ENCODE measurements at places on chromosomes 1 and 21. TPM values are rescaled to one million over a fixed set of nuclear protein-coding genes. Genes with fewer than 3 reads are reported as not detected.
A peak's percentile ranks its signal among the peaks of the same experiment; 100 is the strongest.

Gene RGS8
- total RNA-seq, result 2.5 TPM

Gene PDE4B
- total RNA-seq, result 25.6 TPM

Gene NUP210L
- total RNA-seq, result not detected

Gene OR2T11
- total RNA-seq, result not detected

Gene PTPRU
- total RNA-seq, result 105 TPM

Gene CDA
- total RNA-seq, result 1.7 TPM

Gene HSD11B1
- total RNA-seq, result not detected

Gene PRELP
- total RNA-seq, result 0.03 TPM

Gene MACO1
- total RNA-seq, result 8.9 TPM

Gene UBE2J2
- 70.2 TPM for total RNA-seq

Gene GBP6
- total RNA-seq, result not detected

Gene LENEP
- 1.5 TPM for total RNA-seq

Gene LCE1A
- not detected for total RNA-seq

DNA sequence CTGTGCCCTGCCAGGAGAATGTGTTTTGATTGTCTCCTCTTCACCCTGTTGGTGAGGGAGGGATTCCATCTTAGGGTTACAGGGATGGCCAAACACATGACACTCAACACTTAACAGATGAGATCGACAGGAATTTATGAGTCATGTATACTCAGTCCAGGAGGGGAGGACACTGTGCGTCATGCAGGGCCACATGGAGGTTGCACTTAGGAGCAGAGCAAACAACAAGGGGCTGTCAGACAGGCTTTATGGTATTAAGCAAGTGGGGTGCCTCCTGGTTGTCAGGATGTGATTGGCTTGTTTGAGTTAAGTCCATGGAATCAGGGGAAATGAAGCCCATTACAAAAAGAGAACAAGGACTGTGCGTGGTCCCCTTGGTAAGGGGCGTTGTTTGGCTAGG lies 26.9 kb downstream of the EDARADD start:
- DNase-seq, result no peak
- peaks cover 11% of the 10 kb centered on the region for H3K4me1 ChIP-seq
- H3K36me3 ChIP-seq, result no peaks in the 10 kb centered on the region
- H3K4me3 ChIP-seq, result no peak overlapping the region
- no peaks in the 10 kb centered on the region for H3K27me3 ChIP-seq

GRCh38 chr21:17386498-17386897 lies 126.3 kb upstream of the CXADR start:
- H3K27ac ChIP-seq, result no peak overlapping the region
- DNase-seq, result peak; percentile 39
- peaks cover 10% of the 10 kb centered on the region for H3K4me1 ChIP-seq
- H3K4me3 ChIP-seq, result 0 out of 2 replicates have a peak overlapping the region, but pooled peaks have one; percentile 11
- no peaks in the 10 kb centered on the region for H3K36me3 ChIP-seq

GRCh38 chr1:170511038-170511437 lies 20.9 kb upstream of the GORAB start:
- no peak overlapping the region for H3K27ac ChIP-seq
- no peaks in the 10 kb centered on the region for H3K27me3 ChIP-seq
- no peaks in the 10 kb centered on the region for H3K4me1 ChIP-seq
- H3K4me3 ChIP-seq, result no peak overlapping the region
- no peak for DNase-seq

- no peaks in the 10 kb centered on the region for H3K36me3 ChIP-seq
- DNase-seq, result no peak
- no peaks in the 10 kb centered on the region for H3K27me3 ChIP-seq
- no peak overlapping the region for H3K4me3 ChIP-seq
- H3K27ac ChIP-seq, result no peak overlapping the region
Measured at GRCh38 chr1:201371792-201372191, 5.7 kb downstream of the TNNT2 start.

DNA sequence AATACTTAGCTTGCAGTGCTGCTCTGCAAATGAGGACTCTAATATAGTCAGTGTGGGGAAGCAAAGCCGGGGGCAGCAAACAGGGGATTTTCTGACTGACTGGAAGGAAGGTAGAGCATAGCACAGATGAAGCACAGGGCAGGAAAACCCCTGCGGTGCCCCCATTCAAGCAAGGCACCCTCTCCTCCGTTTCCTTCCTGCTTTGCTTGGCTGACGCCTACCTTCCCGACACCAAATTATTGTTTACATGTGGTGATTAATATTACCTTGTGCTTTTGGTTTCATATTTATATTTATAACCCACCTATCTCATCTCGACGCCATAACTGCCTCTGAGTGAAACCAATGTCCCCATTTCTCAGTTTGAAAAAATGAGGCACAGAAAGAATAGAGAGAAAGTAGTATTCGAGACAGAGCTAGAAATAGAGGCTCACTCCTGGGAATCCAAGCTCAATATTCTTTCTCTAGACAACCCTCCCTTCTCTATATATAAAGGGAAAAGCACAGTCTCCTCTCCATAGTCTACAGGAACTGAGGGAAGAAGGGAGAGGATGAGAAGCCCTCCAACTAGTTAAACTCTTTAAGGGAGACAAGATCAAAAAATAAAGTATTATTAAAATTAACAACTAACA lies 41.3 kb downstream of the PIK3C2B start:
- H3K4me1 ChIP-seq, result peaks cover 37% of the 10 kb centered on the region
- peak; percentile 51 for DNase-seq
- no peaks in the 10 kb centered on the region for H3K27me3 ChIP-seq

- no peak for DNase-seq
- H3K36me3 ChIP-seq, result peaks cover 30% of the 10 kb centered on the region
- H3K4me3 ChIP-seq, result peak overlapping the region; percentile 89
- H3K4me1 ChIP-seq, result peaks cover 24% of the 10 kb centered on the region
- peak overlapping the region; percentile 0 for H3K27ac ChIP-seq
- H3K27me3 ChIP-seq, result peaks cover under 1% of the 10 kb centered on the region
Measured at GRCh38 chr1:6200188-6200809, 904 bp upstream of the RPL22 start.

- no peaks in the 10 kb centered on the region for H3K36me3 ChIP-seq
- no peak for DNase-seq
- no peak overlapping the region for H3K4me3 ChIP-seq
- H3K27ac ChIP-seq, result no peak overlapping the region
- H3K27me3 ChIP-seq, result no peaks in the 10 kb centered on the region
Measured at GRCh38 chr1:99646868-99647267, 955 bp downstream of the PALMD start.

GRCh38 chr1:2826736-2827292 lies 25.3 kb upstream of the TTC34 start:
- no peak overlapping the region for H3K27ac ChIP-seq
- H3K4me3 ChIP-seq, result no peak overlapping the region
- H3K4me1 ChIP-seq, result no peaks in the 10 kb centered on the region
- no peak for DNase-seq
- no peaks in the 10 kb centered on the region for H3K36me3 ChIP-seq

DNA sequence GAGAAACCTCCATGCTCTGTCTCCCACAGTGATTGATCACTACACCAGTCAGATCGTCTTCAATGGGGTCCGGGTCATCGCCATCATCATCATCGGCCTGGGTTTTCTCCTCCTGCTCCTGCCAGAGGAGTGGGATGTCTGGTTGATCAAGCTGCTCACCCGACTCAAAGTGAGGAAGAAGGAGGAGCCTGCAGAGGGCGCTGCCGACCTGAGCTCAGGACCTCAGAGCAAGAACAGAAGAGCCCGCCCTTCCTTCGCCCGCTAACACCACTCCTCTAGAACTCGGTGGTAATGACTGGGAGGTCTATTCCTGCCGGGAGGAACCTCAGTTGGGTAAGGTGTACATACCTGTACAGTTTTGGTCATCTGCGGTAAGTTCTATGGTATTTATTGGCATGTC lies 50.3 kb upstream of the COA6 start:
- H3K4me1 ChIP-seq, result no peaks in the 10 kb centered on the region
- peaks cover 4% of the 10 kb centered on the region for H3K27me3 ChIP-seq
- no peak overlapping the region for H3K27ac ChIP-seq
- H3K4me3 ChIP-seq, result no peak overlapping the region

GRCh38 chr1:231338270-231339128 lies at the start of gene SPRTN:
Gene SPRTN (plus strand): TSS chr1:231338293. CDS start chr1:231338384, 91 bp downstream.
- H3K4me3 ChIP-seq, result peak within 1 kb of the TSS; percentile 90
- H3K4me1 ChIP-seq, result peaks cover 35% of the 10 kb centered on the region
- no peaks in the 10 kb centered on the region for H3K27me3 ChIP-seq

DNA sequence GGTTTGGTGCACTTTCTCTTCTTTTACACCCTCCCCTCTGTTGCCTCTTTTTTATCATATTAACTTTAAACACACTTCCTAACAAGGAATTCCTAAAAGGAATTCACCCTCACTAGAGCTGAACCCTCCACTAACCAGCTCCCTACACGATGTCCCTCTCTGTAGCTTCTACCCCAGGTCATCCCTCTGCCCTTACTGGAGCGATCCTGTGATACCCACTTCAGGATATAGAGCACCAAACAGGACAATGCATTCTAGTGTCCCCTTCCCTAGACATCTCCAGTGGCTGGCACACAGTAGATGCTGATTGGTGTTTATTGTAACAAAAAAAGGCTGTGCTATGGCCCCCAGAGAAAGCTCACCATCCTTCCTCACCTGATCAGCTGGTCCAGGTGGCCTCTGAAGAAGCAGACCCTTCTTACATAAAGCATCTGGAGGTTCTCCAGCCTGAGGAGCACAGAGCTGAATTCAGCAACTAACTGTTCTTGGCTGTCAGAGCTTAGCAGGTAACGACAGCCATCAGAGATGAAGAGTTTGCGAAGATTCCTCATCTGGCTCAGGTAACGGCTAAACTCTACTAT lies 1.4 kb downstream of the PRAMEF18 start:
- no peak overlapping the region for H3K27ac ChIP-seq
- H3K36me3 ChIP-seq, result 0 out of 2 replicates have a peak, but pooled peaks cover 3% of the 10 kb centered on the region
- no peaks in the 10 kb centered on the region for H3K27me3 ChIP-seq
- H3K4me1 ChIP-seq, result no peaks in the 10 kb centered on the region
- DNase-seq, result no peak

- no peaks in the 10 kb centered on the region for H3K27me3 ChIP-seq
- no peak overlapping the region for H3K27ac ChIP-seq
- no peak overlapping the region for H3K4me3 ChIP-seq
Measured at GRCh38 chr1:53455364-53455991, 3.7 kb upstream of the DMRTB1 start.

DNA sequence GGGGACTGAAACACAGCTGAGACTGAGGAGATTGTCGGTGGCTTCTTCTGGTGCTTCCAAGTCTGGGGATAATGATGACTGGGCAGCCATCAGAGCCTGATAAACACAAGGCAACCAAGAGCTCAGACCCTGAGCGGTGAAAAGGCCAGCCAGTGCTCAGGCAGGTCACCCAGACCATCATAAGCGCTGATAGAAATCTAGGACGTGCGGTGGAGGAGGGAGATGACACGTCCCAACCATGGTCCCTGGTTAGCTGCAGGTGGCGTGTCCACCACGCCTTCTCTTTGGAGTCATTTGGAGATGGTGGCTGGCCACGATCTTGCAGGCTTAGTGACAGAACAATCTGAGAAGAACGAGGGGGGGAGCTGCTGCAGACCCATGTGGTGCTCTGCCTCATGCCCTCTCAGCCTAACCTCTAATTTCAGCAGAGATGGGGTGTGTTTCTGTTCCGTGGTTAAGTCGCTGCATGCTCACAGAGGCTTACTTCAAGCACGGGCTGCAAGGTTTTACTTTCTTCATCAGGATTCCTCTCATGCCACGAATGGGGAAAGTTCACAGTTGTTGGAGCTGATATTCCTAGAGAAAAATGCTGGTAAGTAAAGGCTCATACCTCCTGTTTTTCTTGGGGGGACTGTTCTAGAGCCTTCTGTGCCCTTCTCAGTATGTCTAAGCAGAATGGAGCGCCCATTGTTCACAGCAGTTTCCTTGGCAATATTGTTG lies 17.4 kb upstream of the IGSF5 start:
- no peak for DNase-seq
- no peaks in the 10 kb centered on the region for H3K4me1 ChIP-seq
- no peak overlapping the region for H3K4me3 ChIP-seq
- H3K36me3 ChIP-seq, result peaks cover 10% of the 10 kb centered on the region

GRCh38 chr21:9735421-9735961 lies 785.9 kb upstream of the TPTE start:
- H3K36me3 ChIP-seq, result peaks cover 27% of the 10 kb centered on the region
- H3K27ac ChIP-seq, result no peak overlapping the region
- no peak for DNase-seq
- H3K4me1 ChIP-seq, result no peaks in the 10 kb centered on the region
- H3K27me3 ChIP-seq, result peaks cover 10% of the 10 kb centered on the region

DNA sequence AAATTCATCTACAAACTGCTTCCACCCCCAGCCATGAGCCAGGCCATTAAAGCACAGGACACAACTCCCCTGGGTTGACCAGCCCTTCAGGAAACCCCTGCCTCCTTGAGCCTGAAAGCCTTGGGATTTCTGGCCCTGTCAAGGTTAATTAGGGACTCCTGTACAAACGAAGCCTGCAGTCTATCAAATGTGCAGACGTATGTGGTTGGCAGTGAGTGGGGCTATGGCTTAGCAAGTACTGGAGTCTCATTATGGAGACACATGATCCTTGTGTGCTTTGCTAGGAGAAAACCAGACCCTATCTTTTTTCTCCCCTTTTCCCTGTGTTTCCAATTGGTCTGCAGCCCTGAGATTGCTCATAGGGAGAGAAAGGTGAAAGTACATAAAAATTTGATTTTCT lies 588.3 kb upstream of the USP24 start:
- DNase-seq, result no peak
- no peaks in the 10 kb centered on the region for H3K4me1 ChIP-seq
- no peaks in the 10 kb centered on the region for H3K36me3 ChIP-seq

DNA sequence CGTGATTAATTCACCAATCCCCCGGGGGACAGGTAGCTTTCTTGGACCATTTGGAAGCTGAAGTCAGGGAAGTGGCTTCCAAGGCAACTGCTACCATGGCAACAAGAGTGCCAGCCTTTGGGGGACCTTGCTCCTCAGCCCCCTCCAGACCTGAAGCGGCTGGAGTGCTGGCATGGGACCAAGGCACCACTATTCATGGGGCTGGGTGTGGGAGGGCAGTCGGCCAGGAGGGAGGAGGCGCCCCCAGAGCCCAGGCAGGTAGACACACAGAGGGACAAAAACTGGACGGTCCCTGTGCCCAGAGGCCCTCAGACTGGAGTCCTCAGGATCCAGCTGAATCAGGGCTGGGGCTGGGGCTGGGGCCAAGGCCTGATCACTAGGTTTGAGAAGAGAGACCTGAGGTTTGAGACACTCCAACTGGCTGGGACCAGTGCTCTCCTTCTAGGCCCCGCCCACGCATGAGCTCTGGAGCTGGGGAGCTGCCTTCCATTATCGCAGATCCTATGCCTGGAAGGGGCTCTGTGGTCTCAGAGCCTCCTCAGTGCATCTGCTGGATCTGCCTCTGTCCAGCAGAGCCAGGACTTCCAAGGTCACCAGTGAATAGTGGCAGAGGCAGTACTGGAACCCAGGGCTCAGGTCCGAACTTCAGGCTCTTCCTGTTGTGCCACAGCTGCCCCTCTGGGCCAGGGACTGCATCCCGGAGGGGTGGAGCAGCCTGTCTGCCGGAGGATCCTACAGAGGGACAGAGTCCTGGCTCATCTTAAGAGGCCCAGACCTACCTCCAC lies 3.3 kb upstream of the KNCN start:
- H3K4me3 ChIP-seq, result no peak overlapping the region
- no peak overlapping the region for H3K27ac ChIP-seq
- peaks cover 13% of the 10 kb centered on the region for H3K4me1 ChIP-seq
- 0 out of 2 replicates have a peak, but pooled peaks cover 4% of the 10 kb centered on the region for H3K27me3 ChIP-seq
- no peaks in the 10 kb centered on the region for H3K36me3 ChIP-seq

GRCh38 chr1:185674201-185674600 lies 60.0 kb upstream of the HMCN1 start:
- H3K27ac ChIP-seq, result no peak overlapping the region
- H3K4me1 ChIP-seq, result peaks cover 8% of the 10 kb centered on the region
- H3K36me3 ChIP-seq, result no peaks in the 10 kb centered on the region
- H3K4me3 ChIP-seq, result no peak overlapping the region
- DNase-seq, result no peak
- no peaks in the 10 kb centered on the region for H3K27me3 ChIP-seq

GRCh38 chr1:7388488-7389185 lies 382.5 kb upstream of the VAMP3 start:
- H3K36me3 ChIP-seq, result no peaks in the 10 kb centered on the region
- no peak overlapping the region for H3K27ac ChIP-seq
- H3K4me1 ChIP-seq, result no peaks in the 10 kb centered on the region
- no peak overlapping the region for H3K4me3 ChIP-seq

Measured in GM23338 (cell line).